ENCODE measurements at places on chromosomes 12 and 14.

GRCh38 chr12:105106621-105107020 lies 910 bp upstream of the WASHC4 start:
- no peak for DNase-seq

GRCh38 chr12:91361864-91362263 lies 179.2 kb upstream of the DCN start:
- no peak for DNase-seq

DNA sequence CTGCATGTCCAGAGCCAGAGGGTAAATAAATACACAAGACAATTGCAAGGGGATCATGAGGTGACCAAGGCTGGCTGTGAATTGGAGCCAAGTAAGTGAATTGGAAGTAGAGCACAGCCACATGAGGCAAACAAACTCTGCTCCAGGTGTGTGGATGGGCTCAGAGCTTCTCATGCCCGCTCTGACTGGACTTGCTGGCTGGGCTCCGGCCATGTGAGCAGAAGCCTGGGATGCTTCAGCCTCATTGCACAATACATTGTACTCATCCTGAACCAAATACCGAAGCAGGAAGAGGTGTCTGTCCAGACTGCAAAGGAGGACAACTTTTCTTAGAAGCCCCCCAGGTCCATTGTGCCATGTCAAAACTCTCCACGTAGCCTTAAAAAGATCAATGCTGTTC lies 193.0 kb downstream of the TTC8 start:
- no peak for DNase-seq

GRCh38 chr12:124655698-124656516 lies 88.5 kb upstream of the NCOR2 start:
- no peak for DNase-seq

GRCh38 chr14:101959277-101959676 lies 5.1 kb upstream of the DYNC1H1 start:
- DNase-seq, result no peak

DNA sequence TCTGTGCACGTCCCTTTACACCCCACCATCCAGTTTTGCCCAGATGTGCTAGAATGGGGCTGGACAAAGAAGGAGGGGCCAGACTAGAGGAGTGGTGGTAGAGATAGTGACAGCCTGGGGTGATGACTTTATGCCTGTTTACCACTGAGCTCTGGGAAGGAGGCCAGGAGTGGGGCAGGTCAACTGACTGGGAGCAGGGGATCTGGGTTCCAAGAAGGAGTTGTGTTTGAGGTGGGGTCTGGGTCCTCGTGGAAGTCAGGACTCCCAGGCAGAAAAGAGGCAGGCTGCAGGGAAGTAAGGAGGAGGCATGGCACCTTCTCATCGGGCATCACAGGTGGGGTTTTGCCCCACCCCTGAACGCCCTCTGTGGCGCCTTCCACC lies 315 bp downstream of the LTB4R2 start:
- no peak for DNase-seq

- DNase-seq, result no peak
These were observed 11.9 kb downstream of the AKT1 start for GRCh38 chr14:104783484-104784217.

- no peak for DNase-seq
These were observed 5.1 kb upstream of the LTBP2 start for GRCh38 chr14:74616996-74617700.

GRCh38 chr12:42834062-42834461 lies 244.5 kb upstream of the PRICKLE1 start:
- DNase-seq, result no peak

GRCh38 chr14:70894868-70895267 lies 12.4 kb upstream of the PCNX1 start:
- no peak for DNase-seq

DNA sequence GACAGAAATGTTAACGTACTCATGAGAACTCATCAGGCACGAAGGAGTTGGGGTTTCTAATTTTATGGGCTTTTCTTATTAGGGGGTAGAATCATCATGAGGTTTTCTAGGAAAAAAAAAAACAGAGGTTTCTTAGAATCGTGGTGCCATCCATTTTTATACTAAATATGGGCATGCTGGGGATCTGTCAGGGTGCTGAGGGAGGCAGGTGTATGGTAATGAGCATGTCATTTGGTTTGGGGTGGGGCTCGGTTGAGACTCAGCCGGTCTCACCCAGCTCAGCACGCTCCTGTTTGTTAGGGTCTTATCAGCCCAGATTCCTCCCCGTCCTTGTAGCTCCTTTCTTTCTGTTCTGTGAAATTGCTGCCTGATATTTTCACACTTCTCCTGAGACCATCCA lies 98.2 kb downstream of the DICER1 start:
- DNase-seq, result no peak
